IPS DF 19.7 (cell line): ENCODE measurements at places on chromosomes 6 and 20.

DNA sequence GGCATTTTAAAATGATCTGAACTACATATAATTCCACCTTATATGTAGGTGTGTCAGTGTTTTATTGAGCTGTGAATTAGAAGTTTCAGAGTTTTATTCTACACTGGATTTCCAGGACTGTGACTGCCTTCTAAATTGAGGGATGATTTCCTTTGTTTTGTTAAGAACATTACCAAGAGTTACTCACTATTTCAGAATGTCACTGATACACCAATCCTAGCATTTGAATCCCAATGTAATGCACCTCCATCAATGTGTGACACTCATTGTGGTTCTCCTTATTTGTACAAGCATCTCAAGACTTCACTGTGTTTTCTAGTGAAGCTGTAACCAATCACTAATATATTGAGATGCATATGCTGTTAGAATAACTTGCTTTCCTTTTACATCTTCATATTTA lies 86.8 kb downstream of the PLCB1 start:
- no peak for DNase-seq

DNA sequence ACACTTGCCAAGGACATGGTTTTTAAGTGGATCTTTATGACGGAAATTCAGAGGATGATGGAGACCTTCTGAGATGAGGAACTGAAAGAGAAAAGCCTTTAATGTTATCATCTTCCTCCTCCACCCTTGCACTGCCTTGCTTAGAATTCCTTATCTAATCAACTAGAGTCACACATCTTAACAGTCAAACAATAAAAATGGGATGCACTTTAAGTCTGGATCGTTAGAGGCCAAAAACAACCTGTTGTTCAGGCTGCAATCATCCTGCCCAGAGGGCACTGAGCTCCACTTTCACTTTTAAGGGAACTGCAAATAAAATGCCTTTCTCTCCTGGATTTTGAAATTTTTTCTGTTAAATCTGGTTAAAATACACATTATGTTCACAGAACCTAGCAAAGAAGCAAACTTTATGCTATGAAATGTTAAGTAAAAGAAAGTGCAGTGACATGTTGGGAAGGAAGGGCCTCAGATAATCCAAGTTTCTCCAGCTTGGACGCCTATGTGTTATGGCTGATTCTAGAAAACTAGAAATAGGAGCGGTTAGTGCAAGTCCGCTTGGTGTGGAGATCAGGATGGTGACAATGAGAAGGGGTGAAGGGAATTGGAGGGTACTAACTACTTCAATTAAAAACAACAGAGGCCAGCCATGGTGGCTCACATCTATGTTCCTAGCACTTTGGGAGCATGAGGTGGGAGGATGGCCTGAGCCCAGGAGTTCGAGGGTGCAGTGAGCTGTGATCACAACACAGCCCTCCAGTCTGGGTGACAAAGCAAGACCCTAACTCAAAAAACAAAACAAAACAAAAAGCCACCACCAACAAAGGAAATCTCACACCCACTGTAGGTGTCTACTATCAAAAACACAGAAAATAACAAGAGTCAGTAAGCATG lies 66.4 kb upstream of the KIF13A start:
- DNase-seq: no peak

DNA sequence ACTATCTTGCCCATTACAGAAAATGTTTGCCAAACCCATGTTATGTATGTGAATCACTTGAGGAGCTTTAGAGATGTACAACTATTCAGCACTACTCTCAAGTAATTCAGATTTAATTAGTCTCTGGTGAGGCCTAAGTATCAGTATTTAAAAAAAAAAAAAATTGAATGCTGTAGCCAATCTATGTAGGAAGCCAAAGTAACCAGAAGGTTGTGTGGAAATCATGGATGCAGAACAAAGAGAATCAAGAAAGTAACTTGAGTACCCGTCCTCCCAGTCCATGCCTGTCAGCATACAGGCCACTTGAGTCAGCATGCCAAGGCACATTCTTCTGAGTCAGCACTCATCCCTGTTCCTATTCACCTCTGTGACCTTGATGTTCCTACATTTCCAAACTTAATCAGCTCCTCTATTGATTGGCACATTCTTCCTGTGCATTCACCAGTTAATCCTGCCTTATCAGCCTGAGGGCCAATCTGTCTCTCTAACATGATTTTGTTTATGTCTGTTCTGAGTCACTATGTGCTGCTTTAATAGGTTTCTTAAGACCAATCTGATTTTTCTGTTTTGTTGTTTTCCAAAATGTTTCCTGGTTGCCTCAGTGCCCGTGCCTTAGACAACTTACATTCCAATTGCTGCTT lies 165.6 kb downstream of the KCNQ5 start:
- DNase-seq: peak; percentile 50

DNA sequence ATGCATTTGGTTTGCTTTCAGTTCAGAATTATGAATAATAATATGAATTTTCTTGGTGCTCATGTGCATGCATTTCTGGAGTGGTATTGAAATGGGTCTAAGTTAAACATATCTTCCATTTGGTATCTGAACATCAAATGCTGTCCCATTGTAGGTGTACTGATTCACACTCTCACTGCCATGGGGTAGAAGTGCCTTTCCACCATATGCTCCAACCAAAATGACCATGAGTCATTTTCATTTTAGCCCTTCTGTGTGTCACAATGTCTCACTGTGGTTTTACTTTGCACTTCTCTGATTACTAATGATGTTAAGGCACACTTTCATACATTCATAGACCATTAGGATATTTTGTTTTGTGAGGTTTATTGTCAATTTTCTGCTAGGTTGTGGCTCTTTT lies 211.9 kb downstream of the HAO1 start:
- no peak for DNase-seq

- no peak for DNase-seq
Observed at GRCh38 chr6:83292900-83293843, 100.0 kb downstream of the RWDD2A start.

- no peak for DNase-seq
Observed at GRCh38 chr6:165178056-165178455, 131.3 kb downstream of the C6orf118 start.

- no peak for DNase-seq
Observed at GRCh38 chr20:15767586-15767985, 805.7 kb downstream of the KIF16B start.

- no peak for DNase-seq
Observed at GRCh38 chr6:13135152-13135551, 193.2 kb downstream of the TBC1D7 start.

- no peak for DNase-seq
Observed at GRCh38 chr6:83879746-83880145, 20.3 kb downstream of the CYB5R4 start.

GRCh38 chr20:22523499-22524392 lies 60.6 kb downstream of the FOXA2 start:
- no peak for DNase-seq

DNA sequence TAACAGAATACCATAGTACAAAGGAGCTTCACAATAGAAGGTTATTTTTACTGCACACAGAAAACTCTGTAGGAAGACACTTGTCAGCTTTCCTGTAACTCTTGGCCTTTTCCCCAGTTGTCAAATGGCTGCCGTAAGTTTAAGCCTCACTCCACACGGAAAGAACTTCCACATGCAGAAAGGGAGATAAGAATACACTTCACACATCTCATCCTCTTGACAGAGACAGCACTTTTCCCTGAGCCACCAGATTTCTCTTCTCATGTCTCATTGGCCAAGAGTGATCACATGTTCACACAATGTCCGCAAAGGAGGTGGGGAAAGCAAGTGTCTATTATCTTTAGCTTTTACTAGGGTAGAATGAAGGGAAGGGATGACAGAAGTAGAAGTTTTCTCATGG lies 540.7 kb downstream of the HAO1 start:
- no peak for DNase-seq

- DNase-seq: no peak
Observed at GRCh38 chr6:144123836-144124235, 26.5 kb upstream of the STX11 start.

- no peak for DNase-seq
Observed at GRCh38 chr6:144993870-144994269, 708.7 kb downstream of the UTRN start.

GRCh38 chr20:20939006-20939405 lies 167.2 kb downstream of the LINC00237 start:
- no peak for DNase-seq

- DNase-seq: no peak
Observed at GRCh38 chr6:94027374-94027773, 608.0 kb upstream of the EPHA7 start.

GRCh38 chr6:1042583-1043457 lies 269.1 kb upstream of the FOXQ1 start:
- DNase-seq: no peak

DNA sequence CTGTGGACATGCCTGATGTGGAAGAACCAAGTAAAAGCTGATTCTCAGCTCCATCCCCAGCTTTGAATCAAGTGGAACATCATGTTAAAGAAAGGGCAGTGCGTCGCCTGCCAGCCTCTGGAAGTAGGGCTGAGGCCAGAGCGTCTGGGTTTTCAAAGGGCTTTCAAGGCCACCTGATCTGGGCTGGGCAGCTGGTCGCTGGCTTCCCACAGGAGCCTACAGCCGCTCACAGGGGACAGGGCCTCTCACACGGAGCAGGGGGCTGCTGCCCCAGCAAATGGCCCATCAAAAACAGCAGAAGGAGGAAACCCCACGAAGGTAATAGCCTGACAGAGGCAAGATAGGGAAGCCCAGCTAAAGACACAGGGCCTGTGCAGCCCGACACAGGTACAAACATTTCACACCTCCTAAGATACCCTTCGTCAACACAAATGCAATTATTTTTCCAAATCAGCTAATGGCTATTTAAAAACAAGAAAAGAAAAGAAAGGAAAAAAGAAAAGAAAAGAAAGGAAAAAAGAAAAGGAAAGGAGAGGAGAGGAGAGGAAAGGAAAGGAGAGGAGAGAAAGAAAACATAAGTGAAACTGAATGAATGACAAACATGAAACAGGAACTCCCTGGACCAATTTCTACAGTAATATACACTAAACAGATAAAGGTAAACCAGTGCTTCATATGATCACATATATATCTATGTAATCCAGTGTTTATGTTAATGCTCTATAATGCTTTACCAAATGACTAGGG lies 24.8 kb downstream of the RRBP1 start:
- DNase-seq: no peak

DNA sequence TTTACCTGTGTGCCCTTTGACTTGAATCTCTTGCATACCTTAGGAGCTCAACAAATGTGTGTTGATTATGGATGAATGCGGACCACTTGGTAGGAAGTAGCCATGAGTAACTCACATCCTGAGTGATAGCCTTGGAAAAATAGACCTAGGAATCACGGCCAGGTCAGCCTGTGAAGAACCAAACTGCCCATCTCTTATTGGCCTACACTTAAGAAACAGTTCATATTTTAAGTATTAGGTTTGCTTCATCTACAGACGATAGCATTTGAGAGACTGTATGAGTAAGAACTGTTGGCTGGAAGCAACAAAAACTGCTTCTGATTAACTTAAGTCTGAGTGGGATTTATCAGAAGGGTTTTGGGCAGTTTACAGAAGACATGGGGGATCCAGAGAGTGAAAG lies 320.1 kb upstream of the PRND start:
- DNase-seq: no peak

GRCh38 chr6:76792394-76792793 lies 670.9 kb downstream of the HTR1B start:
- DNase-seq: no peak

- DNase-seq: no peak
Observed at GRCh38 chr6:16836144-16836981, 75.1 kb upstream of the ATXN1 start.

- DNase-seq: no peak
Observed at GRCh38 chr6:119112812-119113530, 34.5 kb upstream of the FAM184A start.

DNA sequence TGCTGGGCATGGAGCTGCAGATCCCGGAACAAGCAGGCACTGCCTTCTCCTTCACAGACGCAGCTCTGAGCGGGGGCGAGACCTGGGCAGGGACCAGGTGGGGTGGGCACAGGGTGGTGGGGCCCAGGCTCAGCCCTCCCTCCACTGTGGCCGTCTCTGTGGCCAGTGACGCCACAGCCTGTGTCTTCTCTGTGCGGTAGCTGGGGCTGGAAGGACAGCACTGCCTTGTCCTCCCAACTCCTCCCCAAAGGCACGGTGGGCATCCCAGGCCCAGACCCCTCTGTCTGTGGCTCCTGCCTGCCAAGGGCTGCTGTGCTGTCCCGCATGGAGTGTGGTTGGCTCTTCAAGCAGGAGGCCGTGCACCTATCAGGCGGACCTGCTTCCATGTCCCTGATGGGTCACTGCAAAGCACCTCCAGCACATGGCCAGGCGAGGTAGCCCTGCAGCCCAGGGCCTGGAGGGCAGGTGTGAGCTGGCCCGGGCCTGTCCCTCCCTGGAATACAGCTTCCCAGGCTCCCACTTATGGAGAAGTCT lies 14.8 kb upstream of the TNFRSF6B start:
- DNase-seq: no peak

DNA sequence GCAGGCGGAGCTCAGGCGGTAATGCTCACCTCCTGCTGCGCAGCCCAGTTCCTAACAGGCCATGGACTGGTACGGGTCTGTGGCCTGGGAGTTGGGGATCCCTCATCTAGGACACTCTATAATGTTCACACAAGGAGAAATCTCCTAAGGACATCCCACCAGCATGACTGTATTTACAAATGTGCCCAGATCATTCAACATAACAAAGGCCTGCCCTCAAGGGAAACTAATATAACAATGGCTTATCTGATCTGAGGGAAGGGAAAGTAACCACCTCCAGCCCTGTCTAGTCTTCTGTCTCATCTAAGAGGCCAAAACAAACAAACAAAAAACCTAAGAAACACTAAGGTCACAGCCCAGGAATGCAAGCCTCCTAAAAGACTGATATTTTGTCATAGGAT lies 232.8 kb downstream of the RNGTT start:
- DNase-seq: peak; percentile 64

DNA sequence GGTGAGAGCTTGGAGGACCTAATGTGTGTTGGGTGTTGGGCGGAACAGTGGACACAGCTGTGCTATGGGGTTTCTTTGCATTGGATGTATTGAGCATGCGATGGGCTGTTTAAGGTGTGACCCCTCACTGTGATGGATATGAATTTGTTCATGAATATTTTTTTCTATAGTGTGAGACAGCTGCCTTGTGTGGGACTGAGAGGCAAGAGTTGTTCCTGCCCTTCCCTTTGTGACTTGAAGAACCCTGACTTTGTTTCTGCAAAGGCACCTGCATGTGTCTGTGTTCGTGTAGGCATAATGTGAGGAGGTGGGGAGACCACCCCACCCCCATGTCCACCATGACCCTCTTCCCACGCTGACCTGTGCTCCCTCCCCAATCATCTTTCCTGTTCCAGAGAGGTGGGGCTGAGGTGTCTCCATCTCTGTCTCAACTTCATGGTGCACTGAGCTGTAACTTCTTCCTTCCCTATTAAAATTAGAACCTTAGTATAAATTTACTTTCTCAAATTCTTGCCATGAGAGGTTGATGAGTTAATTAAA lies 3.0 kb downstream of the HLA-A start:
- DNase-seq: no peak

- DNase-seq: no peak
Observed at GRCh38 chr6:56640374-56640773, 2.3 kb downstream of the DST start.

DNA sequence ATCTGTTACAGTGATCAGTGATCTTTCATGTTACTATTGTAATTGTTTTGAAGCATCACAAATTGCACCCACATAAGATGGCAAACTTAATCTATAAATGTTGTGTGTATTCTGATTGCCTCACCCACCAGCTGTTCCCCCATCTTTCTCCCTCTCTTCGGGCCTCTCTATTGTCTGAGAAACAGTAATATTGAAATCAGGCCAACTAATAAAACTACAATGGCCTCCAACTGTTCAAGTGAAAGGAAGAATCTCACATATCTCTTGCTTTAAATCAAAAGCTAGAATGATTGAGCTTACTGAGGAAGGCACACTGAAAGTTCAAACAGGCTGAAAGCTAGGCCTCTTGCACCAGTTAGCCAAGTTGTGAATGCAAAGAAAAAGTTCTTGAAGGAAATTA lies 141.2 kb downstream of the CDK19 start:
- no peak for DNase-seq
